ENCODE measurements at places on chromosomes 1 and 21.

GRCh38 chr1:68375919-68376318 is 73.8 kb downstream of the RPE65 start:
- H3K27ac ChIP-seq, result no peak overlapping the region
- DNase-seq, result no peak
- H3K4me1 ChIP-seq, result no peaks in the 10 kb centered on the region

GRCh38 chr21:46424039-46424591 is 34.6 kb upstream of the DIP2A start:
- H3K36me3 ChIP-seq, result peaks cover 21% of the 10 kb centered on the region
- H3K4me3 ChIP-seq, result no peak overlapping the region
- H3K4me1 ChIP-seq, result no peaks in the 10 kb centered on the region
- H3K27me3 ChIP-seq, result no peaks in the 10 kb centered on the region
- H3K27ac ChIP-seq, result no peak overlapping the region

DNA sequence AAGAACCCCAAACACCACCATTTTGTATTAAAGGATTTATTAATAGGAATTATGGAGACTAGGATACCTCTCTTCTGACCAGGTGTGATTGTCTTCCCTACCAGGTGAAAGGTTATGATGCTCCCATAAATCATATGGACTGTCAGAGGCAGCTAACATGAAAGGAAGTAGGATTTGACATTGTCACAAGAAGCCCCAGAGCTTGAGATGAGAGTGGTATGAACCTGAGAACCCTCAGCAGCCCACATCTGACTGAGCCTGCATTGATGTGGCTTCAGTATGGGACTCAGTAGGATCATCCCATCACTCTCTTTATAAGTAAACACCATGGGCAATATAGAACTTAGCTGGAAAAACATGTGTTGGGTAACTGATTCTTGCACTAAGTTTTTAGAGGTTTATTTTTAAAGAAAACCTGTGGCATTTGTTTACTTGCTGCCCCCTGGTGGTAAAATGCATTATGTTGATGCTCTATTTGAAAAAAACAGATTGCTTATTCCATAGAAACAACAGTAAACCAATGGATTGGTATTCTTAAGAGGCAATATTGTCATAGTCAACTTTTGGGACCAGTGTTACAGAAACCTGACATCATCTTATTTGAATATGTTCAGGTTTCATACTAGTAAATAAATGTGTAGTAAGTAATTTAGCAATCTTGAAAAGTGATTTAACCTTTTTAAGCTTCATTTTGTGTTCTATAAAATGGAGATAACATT is 16.6 kb upstream of the CACYBP start:
- no peak for DNase-seq
- H3K36me3 ChIP-seq, result peaks cover 15% of the 10 kb centered on the region
- H3K4me3 ChIP-seq, result no peak overlapping the region
- H3K27me3 ChIP-seq, result no peaks in the 10 kb centered on the region

- H3K4me1 ChIP-seq, result no peaks in the 10 kb centered on the region
- no peaks in the 10 kb centered on the region for H3K27me3 ChIP-seq
- H3K4me3 ChIP-seq, result no peak overlapping the region
- H3K36me3 ChIP-seq, result no peaks in the 10 kb centered on the region
Measured at GRCh38 chr21:15976807-15977206, 247.0 kb downstream of the USP25 start.

DNA sequence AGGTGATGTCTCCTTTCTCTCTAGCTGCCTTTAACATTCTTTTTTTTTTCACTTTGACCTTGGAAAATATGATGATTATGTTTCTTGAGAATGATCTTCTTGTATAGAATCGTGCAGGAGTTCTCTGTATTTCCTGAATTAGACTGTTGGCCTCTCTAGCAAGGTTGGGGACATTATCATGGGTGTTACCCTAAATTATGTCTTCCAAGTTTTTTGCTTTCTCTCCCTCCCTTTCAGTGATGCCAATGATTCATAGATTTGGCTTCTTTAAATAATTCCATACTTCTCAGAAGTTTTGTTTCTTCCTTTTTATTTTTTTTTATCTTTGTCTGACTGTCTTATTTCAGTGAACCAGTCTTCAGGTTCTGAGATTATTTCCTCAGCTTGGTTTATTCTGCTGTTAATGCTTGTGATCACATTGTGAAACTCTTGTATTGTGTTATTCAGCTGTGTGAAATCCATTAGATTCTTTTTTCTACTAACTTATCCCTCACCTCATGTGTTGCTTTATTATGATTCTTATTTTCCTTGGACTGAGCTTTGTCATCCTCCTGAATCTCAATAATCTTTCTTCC is 268.4 kb upstream of the NRIP1 start:
- no peaks in the 10 kb centered on the region for H3K4me1 ChIP-seq
- no peak overlapping the region for H3K27ac ChIP-seq
- no peak for DNase-seq

DNA sequence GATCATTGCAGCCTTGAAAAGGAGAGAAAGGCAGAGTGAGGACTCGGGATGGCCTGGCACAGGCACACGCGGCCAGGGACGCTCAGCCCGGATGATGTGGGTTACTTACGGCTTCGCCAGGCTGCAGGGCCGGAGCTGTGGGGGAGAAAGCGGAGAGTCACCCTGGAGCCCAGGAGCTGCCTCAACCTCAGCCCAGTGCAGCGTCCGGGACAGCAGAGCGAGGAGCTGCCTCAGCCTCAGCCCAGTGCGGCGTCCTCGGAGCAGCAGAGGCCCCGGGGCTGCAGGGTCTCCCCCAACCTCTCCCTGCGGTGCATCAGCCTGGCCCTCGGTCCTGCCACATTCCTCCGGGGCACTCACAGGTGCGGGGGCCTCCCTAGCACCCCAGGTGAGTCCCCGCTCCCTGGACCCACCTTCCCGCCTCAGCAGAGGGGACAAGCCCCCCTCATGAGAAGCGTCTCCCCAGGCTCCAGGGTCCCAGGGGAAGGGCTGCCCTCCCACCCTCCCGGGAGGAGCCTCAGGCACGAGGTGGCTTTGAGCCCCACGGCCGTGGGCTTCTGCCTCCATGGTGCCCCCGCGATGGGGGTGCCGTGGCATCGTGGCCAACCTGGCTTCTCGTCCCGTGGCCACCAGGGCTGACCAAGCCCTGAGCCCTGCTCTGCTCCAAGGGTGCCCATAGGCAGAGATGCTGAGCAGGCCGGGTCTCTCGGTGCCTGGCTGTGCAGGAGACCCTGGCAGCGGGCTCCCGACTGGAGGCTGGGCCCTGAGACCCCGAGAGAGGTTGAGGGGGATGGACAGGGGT is 10.5 kb upstream of the RNF223 start:
- DNase-seq, result peak; percentile 7
- H3K4me1 ChIP-seq, result peaks cover 9% of the 10 kb centered on the region
- no peak overlapping the region for H3K4me3 ChIP-seq
- no peak overlapping the region for H3K27ac ChIP-seq
